ENCODE measurements at places on chromosomes 11 and 22.
A peak's percentile ranks its signal among the peaks of the same experiment; 100 is the strongest.

- no peak for DNase-seq
Measured at GRCh38 chr11:32962016-32962415, 53.7 kb upstream of the DEPDC7 start.

DNA sequence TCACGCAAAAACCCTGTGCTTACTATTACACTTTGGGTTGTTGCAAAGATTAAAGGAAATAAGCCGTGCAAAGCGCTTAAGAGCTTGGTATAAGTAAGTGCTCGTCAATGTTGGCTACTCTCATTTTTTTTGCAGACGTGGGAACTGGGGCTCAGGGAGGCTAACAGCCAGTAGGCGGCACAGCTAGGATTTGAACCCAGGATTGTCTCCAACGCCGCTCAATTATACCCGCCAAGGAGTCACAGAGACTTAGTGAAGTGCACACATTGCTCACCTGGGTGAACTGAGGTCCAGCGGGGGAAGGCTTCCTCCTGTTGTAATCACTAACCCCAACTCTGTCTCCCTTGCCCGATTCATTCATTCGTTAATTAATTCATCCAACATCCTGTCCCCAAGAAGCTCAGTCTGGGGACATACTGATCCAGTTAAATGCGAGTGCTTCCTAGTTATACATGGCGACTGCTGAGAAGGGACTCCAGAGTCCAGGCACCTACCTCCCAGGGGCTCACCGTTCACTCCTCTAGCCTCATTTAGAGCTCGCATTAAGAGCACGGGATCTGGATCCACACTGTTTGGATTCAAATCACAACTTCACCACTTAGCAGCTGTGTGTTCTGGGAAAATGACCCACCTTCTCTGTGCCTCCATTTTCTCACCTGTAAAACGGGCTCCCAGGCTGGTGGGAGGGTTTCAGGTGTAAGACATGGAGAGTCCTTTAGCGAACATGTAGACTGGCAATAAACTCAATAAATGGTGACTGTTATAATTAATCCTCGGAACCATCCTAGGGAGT is 838 bp upstream of the MTFP1 start:
- DNase-seq: no peak

DNA sequence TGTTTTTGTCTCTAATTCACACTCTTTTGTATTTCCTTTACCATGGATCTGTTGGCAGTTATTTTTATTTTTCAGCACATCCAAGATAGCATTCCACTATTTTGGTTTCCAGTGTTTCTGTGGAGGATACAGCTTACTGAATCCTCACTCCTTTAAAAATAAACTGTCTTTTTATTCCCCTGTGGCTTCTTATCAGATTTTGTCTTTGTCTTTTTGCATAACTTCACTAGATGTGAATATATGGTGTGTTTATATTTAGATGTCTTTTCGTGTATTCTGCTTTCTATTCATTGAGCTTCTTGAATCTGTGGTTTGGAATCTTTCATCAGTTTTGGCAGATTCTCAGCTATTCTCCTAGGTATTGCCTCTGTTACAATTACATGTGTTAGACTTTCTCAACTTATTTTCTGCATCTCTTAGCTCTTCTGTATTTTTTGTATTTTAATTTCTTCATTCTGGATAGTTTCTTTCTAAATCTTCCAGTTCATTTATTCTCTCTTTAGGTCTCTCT is 7.4 kb upstream of the ATXN10 start:
- no peak for DNase-seq

DNA sequence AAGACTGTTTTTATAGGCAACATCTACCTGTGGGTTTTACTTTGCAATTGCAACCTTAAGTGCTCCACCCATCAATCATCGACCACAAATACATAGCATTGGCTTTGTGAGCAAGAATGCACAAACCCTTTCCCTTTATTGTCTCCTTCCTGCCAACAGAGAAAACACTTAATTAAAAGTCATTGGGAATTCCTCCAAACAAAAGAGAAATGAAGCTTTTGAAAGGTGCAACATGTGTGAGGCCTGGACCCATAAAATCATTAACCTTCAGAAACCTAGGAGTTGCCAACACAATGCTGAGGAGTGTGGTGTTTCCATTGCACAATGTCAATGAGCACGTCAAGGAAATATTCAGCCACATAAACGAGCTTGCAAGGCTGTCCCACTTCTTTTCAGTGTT is 223.2 kb downstream of the BLID start:
- DNase-seq: no peak

- DNase-seq: no peak
Measured at GRCh38 chr11:28777126-28777525, 668.9 kb downstream of the METTL15 start.

DNA sequence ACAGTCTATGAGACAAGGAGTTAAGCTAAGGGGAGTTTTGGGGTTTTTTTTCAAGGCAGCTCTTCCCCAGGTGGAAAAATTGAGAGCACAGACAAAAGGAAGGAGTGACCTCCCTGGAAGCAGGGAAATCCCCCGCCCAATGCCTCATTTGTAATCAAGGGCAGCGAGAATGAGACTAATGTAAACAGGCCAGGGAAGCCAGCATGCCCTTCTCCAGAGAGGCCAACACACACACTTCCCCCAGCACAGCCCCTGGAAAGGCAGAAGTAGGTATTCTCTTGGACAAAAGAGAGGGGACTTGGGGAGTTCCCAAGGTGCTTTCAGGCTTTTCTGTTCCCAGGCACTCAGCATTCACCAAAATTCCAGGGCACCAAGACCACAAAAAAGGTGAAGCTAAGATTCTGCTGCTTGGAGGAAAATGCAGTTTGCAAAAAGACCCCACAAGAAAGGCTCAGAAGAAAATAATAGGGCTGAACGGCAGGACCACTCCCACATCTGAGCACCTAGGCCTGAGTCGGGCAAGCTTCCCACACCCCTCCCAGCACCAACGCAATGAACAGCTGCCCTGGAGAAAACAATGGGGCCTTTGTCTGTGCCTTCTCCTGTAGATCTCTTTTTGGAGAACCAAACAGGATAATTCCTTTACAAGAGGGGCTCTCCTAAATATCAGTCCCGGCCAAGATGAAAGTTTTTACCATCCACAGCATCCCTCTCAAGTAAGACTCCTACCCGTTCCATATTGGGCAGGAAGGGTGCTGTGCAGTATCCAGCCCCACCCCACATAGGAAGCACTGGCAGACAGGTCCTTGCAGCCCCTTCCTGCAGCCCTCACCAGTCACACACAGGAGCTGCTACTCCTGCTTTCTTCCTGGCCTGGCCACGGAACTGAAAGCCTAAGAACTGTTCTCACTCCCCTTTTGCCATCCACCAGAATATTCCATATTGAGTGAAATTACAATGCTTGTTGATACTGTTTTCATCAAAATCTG is 70.7 kb upstream of the AKIP1 start:
- no peak for DNase-seq

DNA sequence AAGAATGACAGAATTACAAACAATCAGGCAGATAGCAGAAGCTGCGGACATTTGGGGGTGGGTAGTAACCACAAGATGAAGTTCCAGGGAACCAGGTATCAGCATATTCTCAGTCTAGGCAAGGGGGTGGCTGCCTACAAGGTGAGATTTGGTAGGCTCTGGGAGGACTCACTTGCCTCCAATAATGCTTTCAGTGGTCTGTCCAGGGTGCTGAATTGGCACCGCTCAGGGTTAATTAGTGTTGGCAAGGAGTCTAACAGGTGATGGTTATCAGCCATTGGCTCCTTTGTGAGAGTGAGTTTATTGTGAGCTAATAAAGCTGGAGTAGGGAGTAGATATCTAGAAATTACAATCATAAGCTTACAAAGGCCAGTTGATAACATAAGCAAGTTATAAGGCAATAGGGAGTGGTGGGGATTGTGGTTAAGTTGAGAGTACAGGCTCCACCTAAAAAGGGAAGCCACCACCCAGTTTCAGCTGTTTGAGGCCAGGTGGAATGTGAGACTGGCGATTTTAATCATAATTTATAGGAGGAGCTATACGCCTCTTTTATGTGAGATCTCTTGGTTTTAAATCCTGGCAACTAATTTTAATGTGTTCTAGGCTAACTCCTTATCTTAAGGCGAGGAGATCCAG is 320.5 kb downstream of the MIAT start:
- no peak for DNase-seq

GRCh38 chr22:33874206-33874605 is 46.1 kb downstream of the LARGE1 start:
- no peak for DNase-seq

DNA sequence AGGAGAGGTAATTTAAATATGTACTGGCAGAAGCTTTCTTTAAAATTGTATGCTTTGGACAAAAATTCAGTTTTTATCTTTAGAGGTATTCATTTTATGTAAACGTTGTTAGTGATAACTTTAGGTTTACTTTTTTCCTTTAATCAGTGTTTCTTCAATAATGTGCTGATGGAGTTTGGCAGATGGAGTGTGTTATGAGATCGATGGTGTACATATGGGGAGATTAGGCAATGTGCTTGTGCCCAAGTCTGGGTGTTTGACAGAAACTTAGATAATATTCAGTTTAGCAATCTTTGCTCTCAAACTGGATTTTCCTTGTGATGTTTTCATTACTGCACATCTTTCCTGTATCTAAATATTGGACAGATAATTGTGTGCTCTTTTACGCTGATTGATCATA is 425.4 kb downstream of the JRKL start:
- DNase-seq: no peak

DNA sequence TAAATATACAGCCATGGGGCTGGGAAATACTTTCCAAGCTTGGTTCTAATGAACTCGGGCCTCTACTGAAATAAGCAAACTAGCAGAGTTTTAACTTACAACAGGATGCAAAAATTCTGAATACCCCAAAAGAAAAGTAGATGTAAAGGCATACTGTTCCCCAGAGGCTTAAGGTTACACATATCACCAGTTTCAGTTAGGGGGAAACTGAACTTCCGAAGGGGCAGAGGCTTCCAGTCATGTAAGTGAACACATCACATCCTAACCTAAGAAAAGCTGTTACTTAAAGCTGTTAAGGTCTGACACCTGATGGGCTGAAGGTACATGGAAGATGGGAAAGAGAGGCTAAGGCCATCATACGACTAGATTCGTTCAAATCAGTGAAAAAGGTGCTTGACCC is 2.3 kb downstream of the GAB2 start:
- no peak for DNase-seq

DNA sequence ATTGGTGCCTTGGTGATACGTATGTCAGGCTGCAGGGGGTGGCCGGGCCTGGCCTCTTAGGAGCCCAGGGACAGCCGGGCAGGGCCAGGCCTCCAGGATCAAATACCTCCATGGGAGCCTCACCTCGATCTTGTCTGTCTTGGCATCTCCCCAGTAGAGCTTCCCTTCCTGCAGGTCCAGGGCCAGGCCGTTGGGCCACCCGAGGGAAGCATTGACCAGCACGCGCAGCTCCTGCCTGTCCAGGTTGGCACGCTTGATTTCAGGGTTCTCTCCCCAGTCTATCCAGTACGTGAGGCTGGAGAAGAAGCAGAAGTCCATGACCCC is 137.7 kb downstream of the CRYBB2 start:
- DNase-seq: no peak

- DNase-seq: no peak
Measured at GRCh38 chr11:125807909-125808308, 20.0 kb downstream of the PATE3 start.

GRCh38 chr11:68077617-68078582 is 39.1 kb downstream of the TCIRG1 start:
- no peak for DNase-seq

- no peak for DNase-seq
Measured at GRCh38 chr11:21768388-21768787, 424.5 kb upstream of the ANO5 start.

GRCh38 chr22:25878933-25879332 is 136.9 kb downstream of the MYO18B start:
- DNase-seq: no peak

DNA sequence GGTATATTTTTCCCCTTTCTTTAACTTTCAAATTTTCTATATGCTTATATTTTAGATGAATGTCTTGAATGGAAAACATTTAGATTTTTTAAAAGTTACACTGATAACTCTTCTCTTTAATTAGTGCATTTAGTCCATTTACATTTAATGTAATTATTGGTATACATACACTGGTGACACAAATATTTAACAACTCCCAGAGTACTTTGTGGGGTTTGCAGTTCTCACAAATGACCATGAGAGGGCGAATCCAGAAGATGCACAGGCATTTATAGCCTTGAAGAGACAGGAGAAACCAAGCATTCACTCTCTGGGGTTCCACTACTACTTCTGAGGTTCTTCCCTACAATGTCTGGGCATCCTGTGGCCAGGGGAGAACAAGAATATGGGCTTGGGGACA is 125.1 kb downstream of the TIMP3 start:
- DNase-seq: peak; percentile 19

- peak; percentile 81 for DNase-seq
Measured at GRCh38 chr11:102293873-102294601, 23.2 kb upstream of the BIRC3 start.

- no peak for DNase-seq
Measured at GRCh38 chr11:47157805-47158204, 18.9 kb downstream of the ARFGAP2 start.

DNA sequence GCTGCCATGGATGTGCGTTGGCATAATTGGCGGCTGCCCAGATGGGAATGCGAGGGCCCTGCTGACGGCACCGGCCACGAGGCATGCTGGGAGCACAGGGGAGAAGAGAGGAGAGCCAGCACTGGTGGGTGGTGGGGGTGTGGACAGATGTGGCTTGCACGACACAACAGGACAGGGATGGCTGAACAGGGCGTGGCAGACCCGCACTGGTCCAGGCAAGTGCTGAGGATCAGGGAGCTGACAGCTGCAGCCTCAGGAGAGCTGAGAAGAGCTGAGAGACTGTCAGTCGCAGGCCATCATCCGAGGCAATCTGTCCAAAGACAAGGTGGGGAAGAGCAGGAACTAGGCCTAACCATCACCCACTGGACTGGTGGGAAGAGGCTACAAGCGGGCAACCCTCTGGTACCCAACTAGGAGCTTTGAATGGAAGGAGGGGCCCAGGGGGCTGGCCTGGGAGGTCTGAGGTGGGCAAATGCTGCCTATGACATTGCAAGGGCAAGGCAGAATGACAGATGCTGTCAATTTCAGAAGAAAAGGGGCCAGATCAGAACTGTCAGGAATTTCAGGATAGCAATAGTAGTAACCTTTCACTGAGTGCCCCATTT is 2.4 kb downstream of the GNB1L start:
- DNase-seq: no peak

DNA sequence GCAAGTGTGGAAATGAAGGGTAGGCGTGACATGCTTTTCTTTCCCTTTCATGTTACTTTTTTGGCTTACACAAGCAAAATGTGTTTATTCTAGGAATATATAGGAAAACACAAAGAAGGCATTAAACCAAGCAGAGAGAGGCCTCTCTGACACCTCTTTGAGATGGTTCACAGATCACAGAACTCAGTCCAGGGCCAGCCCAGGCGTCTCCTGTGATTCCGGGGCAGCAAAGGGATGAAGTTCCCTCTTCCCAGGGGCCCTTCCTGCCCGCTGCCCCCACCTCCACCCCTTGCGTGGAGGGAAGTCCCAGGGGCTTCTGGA is 78.0 kb downstream of the CACNA1I start:
- DNase-seq: no peak

GRCh38 chr22:30969532-30970355 is 679 bp downstream of the TUG1 start:
- DNase-seq: no peak

DNA sequence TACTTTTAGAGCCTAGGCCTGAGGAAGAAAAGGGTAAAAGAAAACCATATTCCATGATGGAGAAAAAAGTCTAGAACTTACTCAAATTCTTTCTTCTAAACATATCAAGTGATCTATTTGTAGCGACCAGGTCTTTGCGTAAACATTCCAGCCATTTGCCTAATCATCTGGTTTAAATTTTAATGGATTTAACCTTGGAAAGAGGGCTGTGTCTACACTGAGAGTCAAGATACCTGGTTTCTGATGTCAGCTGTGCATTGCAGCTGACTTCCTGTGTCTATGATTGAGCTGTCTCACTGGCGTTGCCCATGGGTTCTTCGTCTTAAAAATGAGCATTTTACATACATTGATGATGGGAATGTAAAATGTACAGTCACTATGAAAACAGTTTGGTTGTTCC is 10.0 kb upstream of the TMEM123 start:
- DNase-seq: no peak
